ENCODE measurements at places on chromosomes 2 and 18.

- DNase-seq: no peak
Measured at GRCh38 chr18:33264566-33264965, 176.0 kb downstream of the CCDC178 start.

DNA sequence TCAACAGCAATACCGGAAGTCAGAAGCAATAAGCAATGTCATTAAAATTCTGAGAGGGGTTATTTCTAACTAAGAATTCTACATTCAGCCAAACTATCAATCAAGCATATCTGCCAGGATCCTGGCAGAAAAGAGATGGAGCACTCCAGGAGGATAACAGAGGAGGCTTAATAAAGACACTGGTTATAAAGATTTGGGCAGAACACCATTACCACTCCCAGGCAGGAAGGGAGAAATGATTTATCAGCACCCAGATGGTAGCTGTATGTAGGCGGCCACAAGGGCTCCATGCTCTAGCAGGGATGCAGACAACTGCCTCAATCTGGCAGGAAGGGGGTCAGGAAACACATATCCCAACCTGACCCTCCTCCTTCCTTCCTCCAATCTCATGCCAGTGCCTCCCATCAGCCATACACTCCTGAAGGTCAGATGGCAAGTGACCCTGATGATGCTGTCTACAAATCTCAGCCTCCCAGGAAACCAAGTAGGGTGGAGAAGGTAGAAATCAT lies 20.5 kb upstream of the TNFAIP6 start:
- no peak for DNase-seq

DNA sequence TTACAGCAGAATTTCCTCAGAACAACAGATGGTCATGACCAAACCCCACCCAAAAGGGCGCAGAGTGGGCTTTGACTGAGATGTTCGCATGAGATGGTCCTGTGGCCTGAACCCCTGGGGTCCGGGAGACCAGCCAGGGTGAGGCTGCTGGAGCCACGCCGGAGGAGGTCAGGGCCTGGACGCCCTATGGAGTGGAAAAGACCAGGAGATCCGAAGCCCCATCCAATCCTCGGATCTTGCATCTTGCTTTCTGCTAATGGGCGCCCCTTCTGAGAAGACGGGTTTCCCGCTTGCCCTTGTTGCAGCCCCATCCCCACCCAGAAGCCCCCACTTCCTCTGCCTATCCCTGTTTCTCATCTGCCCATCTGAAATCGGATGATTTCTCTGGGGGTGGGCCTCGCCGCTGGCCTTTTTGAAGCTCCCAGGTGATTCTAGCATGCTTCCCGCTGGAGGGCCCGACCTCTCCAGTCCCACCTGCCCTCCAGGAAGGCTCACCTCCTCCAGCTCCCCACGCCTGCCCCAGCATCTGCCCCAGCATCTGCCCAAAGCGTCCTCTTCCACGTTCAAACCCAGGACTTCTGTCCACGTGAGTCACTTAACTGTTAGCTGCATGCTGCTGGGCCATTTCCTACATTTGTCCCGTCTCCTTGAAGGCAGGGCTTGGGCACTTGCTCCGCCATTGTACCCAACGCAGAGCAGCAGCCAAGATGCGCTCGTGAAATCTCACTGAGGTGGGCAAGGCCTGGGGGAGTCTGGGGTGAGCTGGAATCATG lies 4.3 kb upstream of the CNDP1 start:
- no peak for DNase-seq

DNA sequence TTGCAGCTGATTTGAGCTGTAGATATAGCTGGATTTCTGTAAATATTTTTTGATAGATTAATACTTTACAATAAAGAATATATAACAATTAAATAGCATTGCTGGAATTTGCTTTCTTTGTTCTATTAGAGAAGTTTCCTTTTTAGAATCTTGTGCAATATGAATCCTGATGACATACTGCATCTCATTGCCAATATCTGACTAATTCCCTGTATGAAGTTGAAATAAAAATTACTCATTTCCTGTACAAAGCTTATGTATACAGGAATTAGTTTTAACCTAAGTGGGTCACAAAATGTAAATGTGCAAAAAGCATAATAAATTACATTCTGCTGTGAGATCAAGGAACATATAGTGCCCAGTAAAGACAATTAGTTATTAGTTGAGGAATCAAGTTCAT lies 72.8 kb upstream of the TMEFF2 start:
- no peak for DNase-seq

DNA sequence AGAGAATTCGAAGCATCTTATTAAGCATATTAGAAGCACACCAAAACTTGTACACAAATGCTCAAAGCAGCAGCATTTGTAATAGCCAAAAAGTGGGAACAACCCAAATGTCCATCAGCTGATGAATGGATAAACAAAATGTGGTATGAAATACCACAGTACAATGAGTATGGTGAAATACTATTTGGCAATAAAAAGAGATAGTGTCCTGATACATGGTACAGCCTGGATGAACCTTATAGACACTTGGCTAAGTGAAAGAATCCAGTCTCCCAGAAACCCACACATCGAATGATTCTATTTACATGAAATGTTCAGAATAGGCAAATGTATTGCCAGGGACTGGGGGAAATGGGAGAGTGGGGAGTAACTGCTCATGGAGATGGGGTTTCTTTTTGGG lies 3.0 kb downstream of the SPATA3 start:
- no peak for DNase-seq

DNA sequence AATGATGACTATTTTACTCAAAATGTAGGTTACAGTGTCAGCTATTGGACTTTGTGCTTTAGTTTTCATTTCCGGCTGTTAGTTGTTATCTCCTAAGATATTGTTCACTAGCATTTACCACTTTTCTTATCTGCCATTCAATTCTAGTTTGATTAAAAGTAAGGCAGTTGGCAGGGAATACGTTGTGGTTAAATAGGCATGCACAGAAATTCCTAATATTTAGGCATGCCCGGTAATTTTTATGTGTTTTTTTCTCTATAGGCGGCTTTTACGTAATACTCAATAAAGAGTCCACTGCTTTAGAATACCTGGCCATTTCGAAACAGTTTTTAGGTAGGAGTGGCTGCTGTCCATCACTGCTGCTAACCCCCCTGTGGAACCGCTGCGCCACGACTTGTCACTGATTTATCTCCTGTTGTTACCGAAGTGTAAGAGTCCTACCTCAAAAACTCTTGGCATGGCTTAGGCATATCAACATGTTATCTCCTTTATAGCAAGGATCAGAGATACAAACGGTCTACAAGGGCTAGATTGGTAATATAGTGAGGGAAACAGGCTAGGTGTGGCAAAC lies 39.5 kb downstream of the BABAM2 start:
- no peak for DNase-seq

GRCh38 chr18:59220784-59221765 lies 1.1 kb downstream of the GRP start:
- no peak for DNase-seq

Data from hippocampal formation (tissue), 2 donors.